Stimulated activated CD4-positive, alpha-beta T cell treated with anti-CD3 and anti-CD28 coated beads, Interleukin-4, amount 100 ng/mL, for 4 hours (primary cell): ENCODE measurements at places on chromosomes 12 and 14.

DNA sequence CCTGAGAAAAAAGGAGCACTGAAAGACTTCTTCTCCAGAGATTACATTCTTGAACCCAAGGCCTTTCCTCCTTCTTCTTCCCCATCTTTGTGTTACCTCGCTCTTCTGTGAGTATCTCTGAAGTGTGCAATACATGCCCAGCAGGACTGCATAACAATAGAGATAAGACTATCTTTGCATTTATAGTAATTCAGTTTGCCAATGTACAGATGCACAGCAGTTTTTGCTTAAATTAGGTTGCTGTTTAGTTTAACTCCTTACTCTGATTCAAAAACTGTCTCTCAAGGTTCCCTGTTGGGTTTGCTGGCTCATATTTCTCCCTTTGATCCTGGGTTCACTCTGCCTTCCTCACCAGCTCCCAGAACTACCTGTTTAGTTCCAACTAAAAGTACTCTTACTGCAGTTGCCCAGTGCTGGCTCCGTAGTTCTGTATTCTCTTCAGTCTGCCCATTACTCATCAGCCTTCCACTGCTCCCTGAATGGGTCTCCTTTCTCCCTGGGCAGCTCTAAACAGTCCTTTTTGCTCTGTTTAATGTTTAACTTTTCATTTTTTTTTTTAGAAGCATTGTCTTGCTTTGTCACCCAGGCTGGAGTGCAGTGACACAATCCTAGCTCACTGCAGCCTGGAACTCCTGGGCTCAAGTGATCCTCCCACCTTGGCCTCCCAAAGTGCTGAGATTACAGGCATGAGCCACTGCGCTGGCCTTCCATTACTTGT is 180.6 kb upstream of the CAND1 start:
- DNase-seq = no peak

- no peak for DNase-seq
Measured at GRCh38 chr12:67245571-67245970, 23.6 kb upstream of the CAND1 start.

DNA sequence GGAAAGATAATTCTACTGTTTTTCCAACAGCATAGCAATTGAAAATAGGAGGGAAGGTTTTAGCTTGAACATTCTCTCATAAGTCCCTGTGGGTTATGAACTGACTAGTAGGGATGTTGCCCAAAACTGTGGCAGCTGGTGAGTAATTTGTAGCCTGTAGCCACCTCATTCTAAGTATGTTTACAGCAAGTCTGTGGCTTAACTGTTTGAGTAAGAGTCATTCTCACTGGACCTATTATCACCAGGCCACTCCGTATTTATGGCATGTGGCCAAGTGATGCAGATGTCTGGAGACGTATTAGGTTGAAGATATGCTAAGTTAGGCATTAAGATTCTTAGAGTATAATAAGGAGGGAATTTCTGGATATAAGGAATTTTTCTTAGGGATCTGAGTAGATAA is 458.3 kb downstream of the ETNK1 start:
- DNase-seq = no peak

DNA sequence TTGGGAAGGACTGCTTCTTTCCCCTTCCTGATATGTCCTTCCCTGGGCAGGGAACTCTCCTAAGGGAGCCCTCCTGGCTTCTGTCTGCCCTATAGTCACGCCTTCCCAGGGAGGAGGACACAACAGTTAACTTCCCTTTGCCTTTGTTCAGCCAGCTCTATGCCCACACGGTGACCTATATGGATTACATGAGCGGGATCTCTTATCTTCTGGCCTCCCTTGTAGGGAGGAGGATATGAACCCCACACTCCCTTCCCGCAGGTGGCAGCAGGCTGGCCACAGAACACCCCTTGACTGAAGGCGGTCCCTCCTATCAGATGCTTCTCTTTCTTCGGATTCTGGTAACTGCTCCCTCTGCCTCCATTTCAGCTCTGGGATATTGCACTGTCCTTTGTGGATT is 135.6 kb upstream of the MAX start:
- no peak for DNase-seq

GRCh38 chr12:68224613-68225285 is 861 bp downstream of the IL26 start:
- DNase-seq = no peak
